Kidney epithelial cell (primary cell): ENCODE measurements at places on chromosomes 1 and 21.

GRCh38 chr1:34280509-34280908 lies 103.8 kb downstream of the C1orf94 start:
- DNase-seq: no peak

- no peak for DNase-seq
These were observed 944.4 kb downstream of the PLA2G4A start for GRCh38 chr1:187773168-187773567.

DNA sequence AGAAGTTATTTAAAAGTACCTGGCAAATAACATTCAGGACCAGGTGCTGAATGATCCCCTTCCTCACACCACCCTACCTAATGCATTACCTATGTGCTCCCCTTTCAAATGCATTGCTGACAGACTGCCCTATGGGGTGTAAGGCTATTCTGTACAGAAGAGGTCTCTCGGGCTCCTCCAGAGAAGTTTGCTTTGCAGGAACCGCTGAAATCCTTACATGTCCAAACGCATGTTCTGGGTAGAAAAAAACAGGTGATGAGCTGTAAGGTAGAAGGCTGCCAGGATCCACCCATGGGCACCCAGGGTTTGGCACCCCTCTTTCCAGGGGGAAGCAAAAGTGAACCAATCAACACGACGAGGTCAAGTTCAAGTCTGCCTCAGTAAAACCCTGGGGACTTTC lies 58.3 kb upstream of the TARBP1 start:
- DNase-seq: no peak

DNA sequence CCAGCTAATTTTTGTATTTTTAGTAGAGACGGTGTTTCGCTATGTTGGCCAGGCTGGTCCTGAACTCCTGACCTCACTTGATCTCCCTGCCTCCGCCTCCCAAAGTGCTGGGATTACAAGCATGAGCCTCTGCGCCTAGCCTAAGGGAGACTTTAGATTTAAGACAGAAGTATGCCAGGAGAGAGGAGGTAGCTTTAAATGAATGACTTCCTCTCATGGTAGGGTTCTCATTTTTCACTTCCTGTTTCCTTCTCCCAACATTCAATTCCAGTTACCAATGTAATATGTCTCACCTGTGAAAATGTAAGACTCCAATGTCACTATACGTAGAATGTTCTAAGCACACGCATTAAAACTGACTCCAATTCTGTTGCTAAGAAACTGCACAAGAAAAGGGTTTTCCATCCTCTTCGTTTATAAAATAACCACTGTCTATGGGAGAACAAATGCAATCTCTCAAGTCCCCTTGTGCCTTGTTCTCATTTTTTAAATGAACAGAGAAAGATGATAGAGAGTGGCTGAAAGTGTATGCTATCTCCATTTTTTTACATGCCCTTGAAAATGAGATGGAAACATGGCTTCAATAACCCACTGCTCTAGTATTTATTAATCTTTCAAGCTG lies 140.0 kb downstream of the SLC45A1 start:
- no peak for DNase-seq

DNA sequence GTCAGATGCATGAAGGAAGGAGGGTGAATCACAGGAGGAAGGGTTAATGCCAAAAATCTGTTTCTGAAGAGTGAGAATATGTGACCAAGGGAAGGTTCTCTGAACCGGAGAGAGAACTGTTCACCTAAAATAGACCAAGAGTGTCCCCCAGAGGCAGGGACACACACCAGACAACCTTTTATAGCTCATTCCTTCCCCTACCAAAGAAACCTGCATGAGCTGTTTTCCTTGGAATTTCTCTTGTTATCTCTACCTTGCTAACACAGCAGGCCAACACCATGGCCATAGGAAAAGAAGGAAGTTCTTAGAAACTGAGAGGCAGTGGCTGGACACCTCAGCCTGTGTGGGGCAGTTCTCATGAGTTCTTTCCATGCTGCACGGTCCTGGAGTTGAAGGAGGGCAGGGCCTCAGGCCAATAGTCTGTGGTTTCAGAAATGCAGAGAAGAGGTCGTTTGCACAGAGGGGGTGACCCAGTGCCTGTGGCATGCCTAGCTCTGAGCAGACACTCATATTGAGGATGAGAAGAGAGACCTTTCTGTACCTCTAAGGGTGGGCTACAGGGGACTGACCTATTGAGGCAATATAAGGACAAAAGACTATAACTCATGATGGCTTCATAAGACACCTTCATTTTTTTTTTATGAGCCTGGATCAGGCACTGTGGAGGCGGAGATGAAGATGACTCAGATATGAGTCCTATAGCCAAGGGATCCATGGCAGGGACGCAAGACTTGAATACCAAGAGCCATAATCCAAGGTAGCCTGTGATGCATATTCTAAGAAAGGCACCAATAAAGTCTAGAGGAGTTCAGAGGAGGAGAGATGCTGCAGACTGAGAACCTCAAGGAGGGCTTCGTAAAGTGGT lies 39.4 kb downstream of the IGFN1 start:
- DNase-seq: no peak

DNA sequence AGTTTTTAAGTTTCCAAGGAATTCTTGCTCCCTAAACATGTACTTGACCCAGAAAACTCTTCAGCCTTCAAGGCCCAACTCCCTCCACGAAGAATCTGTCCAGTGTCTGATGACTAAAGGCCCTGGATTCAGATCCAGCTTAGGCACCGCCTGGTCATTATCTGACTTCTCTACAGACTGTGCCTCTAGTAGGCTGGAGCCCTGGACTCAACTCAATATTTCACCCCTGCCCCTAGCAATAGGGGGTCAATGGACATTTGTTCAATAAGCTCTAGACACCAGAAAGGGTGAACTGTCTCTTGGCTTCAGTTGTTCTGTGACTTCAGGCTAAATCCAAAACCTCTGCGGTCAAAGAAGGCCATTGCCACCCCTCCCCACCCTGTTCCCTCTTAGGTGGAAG lies 34.5 kb downstream of the NUAK2 start:
- DNase-seq: no peak

GRCh38 chr1:18288722-18289121 lies 181.1 kb downstream of the IGSF21 start:
- no peak for DNase-seq

DNA sequence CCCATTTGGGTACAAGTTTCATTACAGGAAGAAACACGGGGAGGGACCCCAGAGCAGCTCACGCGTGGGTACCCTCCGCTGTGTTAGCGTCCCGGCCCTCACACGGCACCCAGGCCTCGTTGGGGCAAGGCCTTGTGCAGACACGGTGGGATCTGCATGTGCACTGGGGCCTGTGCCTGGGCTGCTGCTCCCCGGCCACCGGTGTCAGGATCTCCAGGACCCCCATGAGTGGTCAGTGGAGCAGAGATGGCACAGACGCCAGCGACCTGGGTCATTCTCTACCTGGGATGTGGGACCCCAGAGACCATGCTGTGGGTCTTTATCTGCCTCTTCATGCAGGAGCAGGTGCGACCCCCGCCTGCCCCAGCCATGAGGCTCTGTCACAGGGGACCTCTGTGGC lies 5.4 kb upstream of the SAMD11 start:
- DNase-seq: no peak

GRCh38 chr1:56771717-56772116 lies 47.5 kb downstream of the FYB2 start:
- no peak for DNase-seq

- DNase-seq: no peak
These were observed 485 bp downstream of the EFNA1 start for GRCh38 chr1:155127967-155128754.

- DNase-seq: no peak
These were observed 43.7 kb downstream of the DMAP1 start for GRCh38 chr1:44256762-44257554.

DNA sequence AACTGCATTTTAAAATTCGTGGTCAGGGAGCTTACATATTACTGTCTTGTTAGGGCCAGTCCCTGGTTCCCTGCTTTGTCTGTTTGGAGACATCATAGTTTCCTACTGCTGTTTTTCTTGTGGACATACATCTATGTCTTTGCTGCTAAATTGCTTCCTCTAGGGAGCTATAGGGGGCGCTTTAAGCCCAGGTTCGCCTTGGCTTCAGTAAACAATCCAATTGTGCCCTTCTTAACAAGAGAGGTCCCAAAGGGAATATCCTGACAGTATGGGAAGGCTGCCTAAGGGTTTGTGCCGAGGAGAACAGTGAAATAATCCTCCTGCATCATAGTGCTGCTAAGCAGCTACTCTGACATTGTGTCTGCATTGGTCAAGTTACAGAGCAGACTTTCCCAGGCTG lies 112.5 kb downstream of the USH2A start:
- no peak for DNase-seq

DNA sequence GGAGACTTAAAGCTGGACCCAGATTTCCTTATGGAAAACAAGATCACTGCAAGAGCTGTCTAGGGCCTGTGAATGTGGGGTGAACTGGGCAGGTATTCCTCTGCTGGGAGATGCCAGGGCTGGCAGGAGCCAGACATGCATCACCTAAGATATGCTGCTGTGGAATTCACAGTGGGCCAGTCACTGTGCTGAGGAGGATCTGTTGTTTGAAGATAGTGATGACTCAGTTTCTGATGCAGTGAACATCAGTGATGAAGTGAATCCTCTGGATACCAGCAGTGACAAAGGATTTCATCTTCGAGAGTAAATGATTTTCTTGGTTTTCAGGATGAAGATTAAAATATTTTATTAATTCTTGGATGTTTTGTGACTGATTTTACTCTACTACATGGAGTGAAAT lies 29.9 kb upstream of the CAMSAP2 start:
- peak; percentile 10 for DNase-seq

- DNase-seq: no peak
These were observed 105.5 kb upstream of the IRF2BP2 start for GRCh38 chr1:234715252-234716014.

DNA sequence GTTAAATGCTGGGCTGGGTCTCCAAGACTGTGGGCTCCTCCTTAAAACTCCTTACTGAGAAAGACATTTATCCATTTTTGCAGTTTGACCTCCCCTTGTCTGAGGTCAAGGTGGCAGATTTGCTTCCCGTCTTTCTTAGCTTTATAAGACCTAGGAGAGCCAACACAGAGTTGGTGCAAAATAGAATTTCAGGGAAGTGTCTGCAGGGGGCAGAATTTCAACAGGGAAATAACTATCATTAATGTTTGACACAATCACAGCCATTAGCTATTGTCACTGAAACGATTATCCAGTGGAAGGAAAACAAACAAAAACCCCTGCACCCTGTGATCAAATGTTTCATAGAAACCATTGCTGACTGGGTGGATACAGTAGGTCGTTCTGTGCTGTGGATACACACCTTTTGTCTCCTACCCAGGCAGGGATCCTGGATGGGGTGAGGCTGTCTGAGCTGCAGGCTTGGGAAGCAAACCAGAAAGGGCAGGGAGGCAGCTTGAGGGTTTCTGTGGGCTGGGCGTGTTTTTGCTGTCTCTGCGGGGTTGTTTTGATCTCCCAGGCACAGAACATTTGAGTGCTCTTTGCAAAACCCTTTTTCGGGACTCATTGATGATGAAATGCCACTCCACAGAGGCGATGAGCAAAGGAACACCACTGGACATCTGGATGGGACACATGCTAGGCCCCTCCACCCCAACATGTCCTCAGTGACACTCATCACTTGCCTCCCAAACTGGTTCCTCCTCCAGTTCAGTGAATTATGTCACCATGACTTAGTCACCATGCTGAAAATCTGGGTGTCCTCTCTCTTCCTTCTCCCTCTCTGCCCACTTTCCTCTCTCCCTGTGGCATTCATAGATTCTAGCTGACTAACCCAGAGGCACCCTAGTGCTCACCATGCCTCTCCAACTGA lies 94.2 kb upstream of the SERBP1 start:
- DNase-seq: no peak

GRCh38 chr1:164757625-164758024 lies 198.6 kb downstream of the PBX1 start:
- DNase-seq: no peak

DNA sequence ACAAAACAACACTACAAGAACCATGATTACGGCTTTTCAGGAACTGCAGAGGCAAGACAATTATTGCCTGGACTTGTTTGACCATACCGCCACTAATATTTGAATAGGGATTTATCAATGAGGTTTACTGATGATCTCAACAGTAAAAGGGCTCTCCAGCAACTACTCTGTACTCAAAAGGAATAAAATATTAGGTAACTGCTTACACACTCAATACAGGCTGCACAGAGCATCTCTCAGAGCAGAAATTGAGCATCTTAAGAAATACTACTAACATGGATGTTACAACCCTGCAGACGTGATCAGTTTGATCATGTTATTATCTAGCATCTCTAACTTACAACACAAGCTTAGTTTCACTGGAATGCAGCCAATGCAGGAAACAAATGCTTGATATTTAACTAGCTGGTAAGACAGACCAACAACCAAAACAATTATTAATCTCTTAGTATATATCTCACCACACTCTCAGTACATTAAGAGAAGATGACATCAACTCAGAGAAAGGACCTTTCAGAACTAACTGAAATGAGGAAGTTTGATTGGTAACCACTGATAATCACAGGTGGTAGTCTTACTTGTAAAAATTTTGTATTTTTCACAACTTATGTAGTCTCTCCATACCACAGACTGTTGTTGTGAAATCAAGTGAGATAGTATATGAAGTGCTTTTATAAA lies 52.2 kb downstream of the PUM1 start:
- no peak for DNase-seq

DNA sequence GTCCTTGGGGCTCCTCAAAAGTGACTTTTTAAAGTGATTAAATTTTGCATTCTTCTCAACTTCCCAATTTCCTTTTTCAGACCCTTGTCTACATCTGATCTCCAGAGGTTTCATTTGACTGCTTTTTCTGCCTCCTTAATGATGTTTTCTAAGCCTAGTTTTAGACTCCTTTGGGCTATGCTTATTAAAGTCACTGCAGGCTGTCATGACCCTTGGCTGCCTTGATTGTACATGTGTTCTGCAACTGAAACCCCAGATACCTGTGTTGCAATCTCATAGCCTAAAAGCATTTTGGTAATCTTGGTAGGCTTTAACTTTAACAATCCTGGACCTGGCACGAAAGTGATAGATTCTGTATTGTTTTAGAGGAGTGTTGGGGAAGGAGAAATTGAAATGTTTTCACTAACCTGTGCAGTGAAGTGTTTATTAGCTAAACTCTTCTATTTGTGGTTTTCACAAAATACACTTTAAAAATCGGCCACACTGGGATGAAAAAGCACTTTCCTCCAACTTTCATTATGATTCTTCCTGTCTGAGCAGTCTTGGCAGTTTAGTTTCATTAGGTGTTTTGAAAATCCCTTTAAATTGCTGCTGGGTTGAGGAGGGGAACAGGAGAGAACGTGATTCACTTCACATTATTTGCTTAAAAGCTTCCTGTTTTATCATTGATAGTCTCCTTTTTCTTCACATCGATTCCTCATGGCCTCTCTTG lies 4.9 kb downstream of the MACO1 start:
- no peak for DNase-seq

- DNase-seq: no peak
These were observed 15.9 kb downstream of the TMEM63A start for GRCh38 chr1:225866061-225866837.

GRCh38 chr21:45502006-45502345 lies 40.3 kb downstream of the SLC19A1 start:
- no peak for DNase-seq

- no peak for DNase-seq
These were observed 59.3 kb downstream of the MDM4 start for GRCh38 chr1:204575221-204576190.

DNA sequence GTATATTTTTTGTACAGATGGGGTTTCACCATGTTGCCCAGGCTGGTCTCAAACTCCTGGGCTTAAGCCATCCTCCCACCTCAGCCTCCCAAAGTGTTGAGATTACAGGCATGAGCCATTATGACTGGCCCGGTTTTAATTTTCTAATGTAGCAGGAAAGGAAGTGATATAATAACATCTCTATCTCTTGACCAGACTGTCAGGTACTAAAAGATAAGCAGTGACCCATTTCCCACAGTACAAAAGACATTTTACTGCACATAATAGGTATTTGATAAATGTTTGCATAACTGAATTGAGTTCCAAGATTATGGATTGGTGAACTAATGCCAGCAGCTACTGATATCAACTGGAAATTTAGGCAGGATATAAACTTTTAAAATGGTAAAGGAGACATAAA lies 4.0 kb downstream of the NVL start:
- no peak for DNase-seq
